IPS-NIHi11 (cell line): ENCODE measurements at places on chromosomes 7 and 10.

DNA sequence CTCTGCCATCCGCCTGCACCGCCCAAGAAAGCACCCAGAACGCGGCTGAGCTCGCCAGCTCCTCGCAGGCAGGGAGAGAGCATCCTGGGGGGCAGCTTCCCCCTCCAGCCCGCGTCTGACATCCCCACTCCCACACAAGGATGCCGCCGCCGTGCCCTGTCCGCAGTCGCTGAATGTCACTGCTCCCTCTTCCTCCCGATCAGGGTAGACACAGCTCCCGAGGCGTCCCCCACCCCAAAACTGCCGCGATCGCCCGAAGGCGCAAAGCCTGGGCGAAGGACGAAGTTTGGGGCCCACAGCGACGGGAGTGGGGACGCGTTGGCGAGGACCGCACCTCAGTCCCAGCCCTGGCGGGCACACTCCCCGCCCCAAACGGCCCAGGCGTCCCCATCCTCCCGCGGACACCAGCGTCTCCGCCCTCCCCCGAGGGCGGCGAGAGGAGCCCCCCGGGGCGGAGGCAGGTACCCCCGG is 1.5 kb upstream of the KAT6B start:
- DNase-seq = no peak

- no peak for DNase-seq
These were observed 105.6 kb downstream of the NSUN6 start for GRCh38 chr10:18545621-18546305.

DNA sequence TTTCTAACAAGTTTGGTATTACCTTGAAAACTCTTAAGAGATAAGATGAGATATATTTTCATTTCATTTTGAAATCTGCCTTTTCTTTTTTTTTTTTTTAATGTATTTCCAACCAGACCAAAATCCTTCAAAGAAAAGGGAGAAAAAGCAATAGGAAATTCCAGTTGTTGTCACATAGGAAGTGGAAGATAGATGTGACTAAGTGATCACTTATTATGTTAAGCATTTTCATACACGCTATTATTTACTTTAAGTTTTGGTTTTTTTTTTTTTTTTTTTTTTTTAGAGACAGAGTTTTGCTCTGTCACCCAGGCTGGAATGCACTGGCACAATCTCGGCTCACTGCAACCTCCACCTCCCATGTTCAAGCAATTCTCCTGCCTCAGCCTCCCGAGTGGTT is 197.2 kb upstream of the FRMD4A start:
- DNase-seq = no peak

DNA sequence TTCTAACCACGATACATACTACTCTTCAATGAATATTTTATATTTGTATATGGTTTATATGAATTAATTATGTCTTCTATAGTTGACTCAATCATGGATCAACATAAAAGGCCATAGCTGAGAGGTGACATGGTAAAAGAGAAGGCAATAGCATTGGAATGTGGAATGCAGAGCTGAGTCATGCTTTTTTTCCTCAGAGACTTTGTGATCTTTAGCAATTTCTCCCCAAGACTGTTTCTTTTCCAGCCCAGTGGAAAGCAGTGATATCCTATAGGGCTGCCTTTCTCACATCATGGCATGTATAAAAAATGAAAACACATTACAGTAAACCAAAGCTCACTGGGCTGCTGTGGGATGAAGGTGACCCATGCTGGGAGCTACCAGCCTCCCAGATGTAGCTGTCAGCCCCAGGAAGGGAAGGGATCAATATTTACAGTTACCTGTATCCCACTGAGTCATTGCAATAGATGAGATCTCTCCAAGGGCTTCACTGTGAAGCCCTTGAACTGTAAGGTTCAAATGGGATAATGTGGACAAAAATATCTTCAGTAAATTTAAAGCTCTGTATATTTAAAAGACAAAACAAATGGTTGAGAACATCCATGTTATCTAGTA is 30.2 kb downstream of the SLC39A12 start:
- no peak for DNase-seq

DNA sequence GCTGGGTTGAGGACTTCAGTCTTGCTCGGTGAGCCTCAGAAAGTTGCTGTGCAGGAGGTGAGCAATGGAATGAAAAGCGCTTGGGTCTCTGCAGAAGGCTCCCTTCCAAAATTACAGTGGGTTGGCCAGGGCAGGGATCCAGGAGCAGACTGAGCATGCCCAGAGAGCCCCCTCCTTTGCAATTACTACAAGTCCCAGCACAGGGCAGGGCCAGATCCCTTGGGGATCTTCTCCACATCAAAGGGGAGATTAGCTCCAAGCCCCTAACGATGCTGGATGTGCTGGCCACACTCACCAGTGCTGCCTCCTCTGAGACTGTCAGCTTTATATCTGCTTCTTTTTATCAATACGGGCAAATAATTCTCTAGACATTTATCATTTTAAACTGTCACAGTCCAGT is 337.5 kb downstream of the RPS24 start:
- peak; percentile 49 for DNase-seq

- no peak for DNase-seq
These were observed 252.8 kb downstream of the ELFN1 start for GRCh38 chr7:1922870-1923236.

- no peak for DNase-seq
These were observed 114.0 kb downstream of the INPP5A start for GRCh38 chr10:132651511-132652029.
